ENCODE measurements at places on chromosomes 2 and 18. TPM values are rescaled to one million over a fixed set of nuclear protein-coding genes. Genes with fewer than 3 reads are reported as not detected.

RAB6D gene
- total RNA-seq, result under 0.01 TPM

AOX1 gene
- 1.5 TPM for total RNA-seq

LYG2 gene
- total RNA-seq, result not detected

OSBPL1A gene
- 13.9 TPM for total RNA-seq

ADAM17 gene
- total RNA-seq, result 24.5 TPM

ALKAL2 gene
- 0.25 TPM for total RNA-seq

LOXL3 gene
- 14.8 TPM for total RNA-seq

C1QL2 gene
- not detected for total RNA-seq

ZNF385B gene
- total RNA-seq, result not detected

NFU1 gene
- total RNA-seq, result 43.5 TPM

HADHA gene
- 76.1 TPM for total RNA-seq

IL36RN gene
- not detected for total RNA-seq

POTEC gene
- not detected for total RNA-seq

PLB1 gene
- 0.81 TPM for total RNA-seq

DSG1 gene
- total RNA-seq, result not detected

XDH gene
- 0.51 TPM for total RNA-seq

FER1L5 gene
- total RNA-seq, result not detected

TSPYL6 gene
- not detected for total RNA-seq

CRYGC gene
- not detected for total RNA-seq

NT5C1B gene
- total RNA-seq, result not detected

CDCA7 gene
- total RNA-seq, result 7.4 TPM

TOGARAM2 gene
- not detected for total RNA-seq

GKN2 gene
- not detected for total RNA-seq

TNS1 gene
- 61.0 TPM for total RNA-seq

IL1RL2 gene
- total RNA-seq, result not detected

ST8SIA3 gene
- total RNA-seq, result not detected

RFTN2 gene
- total RNA-seq, result 0.16 TPM

ANKRD39 gene
- 34.7 TPM for total RNA-seq

TMEM37 gene
- total RNA-seq, result 1.6 TPM

TXNDC2 gene
- 0.13 TPM for total RNA-seq

REG1B gene
- not detected for total RNA-seq

TRIM54 gene
- not detected for total RNA-seq

RESP18 gene
- not detected for total RNA-seq

FOXI3 gene
- not detected for total RNA-seq

CERKL gene
- total RNA-seq, result 0.65 TPM

CFAP53 gene
- total RNA-seq, result 0.38 TPM

UGT1A5 gene
- not detected for total RNA-seq

DES gene
- total RNA-seq, result 30.6 TPM

DNER gene
- total RNA-seq, result 0.65 TPM

ATP8B1 gene
- 19.5 TPM for total RNA-seq

EML6 gene
- 0.16 TPM for total RNA-seq

LHCGR gene
- total RNA-seq, result not detected

NPAS2 gene
- total RNA-seq, result 8.2 TPM

AFG3L2 gene
- 33.2 TPM for total RNA-seq

ADCYAP1 gene
- total RNA-seq, result 4.6 TPM
